ENCODE measurements at places on chromosomes 6 and 20. TPM values are rescaled to one million over a fixed set of nuclear protein-coding genes. Genes with fewer than 3 reads are reported as not detected.
A peak's percentile ranks its signal among the peaks of the same experiment; 100 is the strongest.

DNA sequence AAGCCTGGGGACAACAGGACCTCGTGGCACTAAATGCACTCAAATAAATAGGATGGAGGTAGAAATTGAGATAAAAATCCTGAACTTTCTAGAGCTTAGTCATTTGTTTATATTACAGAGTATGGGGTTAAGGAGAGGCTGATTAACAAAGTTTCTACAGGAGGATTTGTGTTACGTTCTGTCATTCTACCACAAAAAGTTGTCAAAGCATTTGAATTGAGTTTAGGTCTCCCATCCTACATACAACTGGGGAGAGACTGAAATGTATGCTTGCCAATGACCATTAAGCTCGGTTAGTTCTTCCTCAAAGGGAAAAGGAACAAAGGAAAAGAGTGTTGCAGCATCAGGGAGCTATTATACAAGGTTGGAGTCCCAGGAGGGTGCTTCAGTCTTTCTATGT lies 597.9 kb downstream of the COL12A1 start:
- DNase-seq, result no peak

DNA sequence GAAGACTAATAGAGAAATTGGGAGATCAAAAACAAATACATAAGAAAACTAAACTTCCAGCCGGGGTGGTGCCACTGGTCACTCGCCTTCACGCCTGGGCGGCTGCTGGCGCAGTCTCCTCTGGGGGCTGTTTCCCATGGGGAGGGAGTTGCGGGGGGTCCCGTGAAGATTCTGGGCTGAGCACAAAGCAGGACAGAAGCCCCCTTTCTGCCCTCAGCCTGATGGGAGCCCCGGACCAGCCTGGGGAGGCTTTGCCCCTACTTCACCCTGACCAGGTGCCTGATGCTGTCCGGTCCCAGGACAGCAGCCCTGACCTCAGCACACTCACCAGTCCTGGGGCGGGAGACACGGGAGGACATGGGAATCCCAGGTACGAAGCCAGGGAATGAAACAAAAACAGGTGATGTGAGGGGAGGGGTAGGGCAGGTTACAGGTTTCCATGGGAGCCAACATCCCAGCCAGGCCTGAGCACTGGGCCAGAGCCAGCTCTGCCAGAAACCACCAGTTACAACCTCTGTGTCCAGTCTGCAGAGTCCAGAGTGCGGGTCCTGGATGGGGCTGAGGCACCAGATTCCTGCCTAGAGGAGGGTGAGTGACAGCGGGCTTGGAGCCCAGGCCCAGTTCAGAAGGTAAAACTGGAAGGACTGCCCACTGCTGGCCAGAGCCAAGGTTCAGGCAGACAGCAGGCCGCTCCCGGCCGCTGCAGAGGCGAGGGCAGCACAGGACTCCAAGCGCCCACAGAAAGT lies 326.4 kb downstream of the TAF4 start:
- no peak for DNase-seq

GRCh38 chr6:108353853-108354252 lies 59.0 kb downstream of the AFG1L start:
- DNase-seq, result no peak

The ZNF391 gene
- 1.0 TPM for total RNA-seq

DNA sequence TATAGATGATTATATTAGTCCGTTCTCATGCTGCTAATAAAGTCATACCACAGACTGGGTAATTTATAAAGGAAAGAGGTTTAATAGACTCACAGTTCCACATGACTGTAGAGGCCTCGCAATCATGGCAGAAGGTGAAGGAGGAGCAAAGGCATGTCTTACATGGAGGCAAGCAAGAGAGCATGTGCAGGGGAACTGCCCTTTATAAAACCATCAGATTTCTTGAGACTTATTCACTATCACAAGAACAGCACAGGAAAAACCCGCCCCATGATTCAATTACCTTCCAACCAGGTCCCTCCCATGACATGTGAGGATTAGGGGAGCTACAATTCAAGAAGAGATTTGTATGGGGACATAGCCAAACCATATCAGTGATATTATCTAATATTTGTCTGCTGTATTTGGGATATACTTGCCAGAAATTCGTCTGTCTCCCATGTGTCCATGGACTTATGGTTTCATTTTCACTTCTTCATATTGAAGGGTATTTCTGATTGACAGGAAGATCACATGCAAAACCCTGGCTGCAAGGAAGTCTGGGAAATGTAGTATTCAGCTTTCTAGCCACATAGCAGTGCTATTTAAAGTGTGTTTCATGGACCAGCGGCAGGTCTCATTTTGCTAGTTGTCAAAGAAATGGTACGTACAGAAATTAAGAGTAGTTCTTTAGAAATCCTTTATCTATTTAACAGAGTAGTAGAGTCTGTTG lies 50.5 kb upstream of the PAK5 start:
- no peak for DNase-seq

DNA sequence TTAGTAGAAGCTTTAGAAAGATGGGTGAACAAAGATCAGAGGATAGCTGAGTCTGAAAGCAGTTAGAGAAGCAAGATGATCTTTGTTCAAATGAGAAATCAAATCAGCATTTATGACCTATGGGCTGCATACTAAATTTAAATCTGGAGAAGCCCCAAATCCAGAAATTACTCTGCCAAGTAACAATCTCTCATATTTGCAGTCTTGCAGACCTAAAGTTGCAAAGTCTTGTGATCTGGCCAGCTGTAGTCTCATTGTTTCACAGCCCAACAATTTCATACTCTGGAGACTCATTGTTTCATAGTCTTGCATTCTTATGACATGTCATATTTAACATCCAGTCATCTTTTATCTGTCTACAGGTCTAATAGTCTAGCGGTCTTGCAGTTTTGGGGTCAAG lies 364.9 kb upstream of the RSPO3 start:
- DNase-seq, result no peak

GRCh38 chr6:159933077-159933476 lies 35.8 kb upstream of the IGF2R start:
- no peak for DNase-seq

DNA sequence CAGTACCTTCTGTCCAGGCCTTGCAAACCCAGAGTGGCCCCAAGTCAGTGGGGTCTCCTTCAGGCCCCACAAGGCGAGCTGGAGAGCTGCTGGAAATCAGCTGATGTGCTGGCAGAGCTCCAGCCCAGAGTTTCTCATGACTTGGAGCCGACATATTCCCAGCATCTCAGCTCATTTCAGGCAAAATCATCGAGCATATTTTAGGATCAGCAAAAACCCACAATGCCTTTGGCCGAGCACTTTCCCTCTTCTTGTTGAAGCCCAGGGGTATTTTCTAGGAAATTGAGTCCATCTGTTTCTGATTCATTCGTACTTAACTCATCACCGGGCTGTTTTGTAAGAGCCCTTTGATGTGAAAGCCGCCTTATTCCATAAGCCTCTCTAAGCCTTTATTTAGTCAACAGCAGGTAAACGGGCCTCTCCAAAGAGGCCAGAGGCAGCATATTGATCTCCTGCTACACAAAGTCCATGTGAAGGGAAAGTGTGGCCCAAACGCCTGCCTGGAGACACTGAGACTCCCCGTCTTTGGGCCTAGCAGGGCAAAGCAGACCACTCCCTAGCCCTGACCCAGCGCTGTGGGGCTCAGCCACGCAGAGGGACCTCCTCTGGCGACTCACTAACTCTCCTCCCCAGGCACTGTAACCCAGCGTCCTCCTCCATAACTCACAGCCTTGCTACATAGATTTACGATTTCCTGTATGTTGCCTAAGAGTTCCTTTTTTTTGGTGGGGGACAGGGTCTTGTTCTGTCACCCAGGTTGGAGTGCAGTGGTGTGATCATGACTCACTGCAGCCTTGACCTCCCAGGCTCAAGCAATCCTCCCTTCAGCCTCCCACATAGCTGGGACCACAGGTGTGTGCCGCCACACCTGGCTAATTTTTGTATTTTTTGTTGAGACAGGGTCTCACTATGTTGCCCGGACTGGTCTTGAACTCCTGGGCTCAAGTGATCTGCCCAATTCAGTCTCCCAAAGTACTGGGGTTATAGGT lies 12.1 kb upstream of the C20orf203 start:
- no peak for DNase-seq

DNA sequence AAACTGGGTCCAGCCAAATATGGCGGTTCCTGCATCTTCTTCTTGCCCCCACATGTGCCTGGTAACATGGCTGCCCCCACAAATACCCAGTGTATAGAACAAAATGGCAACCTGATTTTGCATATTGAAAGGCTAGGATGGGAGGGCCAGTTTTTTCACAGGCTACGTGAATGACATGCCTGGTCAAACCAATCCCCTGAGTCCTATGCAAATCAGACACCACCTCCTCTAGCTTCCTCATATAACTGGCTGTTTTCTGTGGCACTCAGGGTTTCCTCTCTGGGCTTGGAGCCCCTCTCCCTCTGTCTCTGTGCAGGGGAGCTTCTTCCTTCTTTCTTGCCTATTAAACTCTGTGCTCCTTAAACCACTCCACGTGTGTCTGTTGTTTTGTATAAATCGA lies 372.1 kb downstream of the KIF16B start:
- no peak for DNase-seq

DNA sequence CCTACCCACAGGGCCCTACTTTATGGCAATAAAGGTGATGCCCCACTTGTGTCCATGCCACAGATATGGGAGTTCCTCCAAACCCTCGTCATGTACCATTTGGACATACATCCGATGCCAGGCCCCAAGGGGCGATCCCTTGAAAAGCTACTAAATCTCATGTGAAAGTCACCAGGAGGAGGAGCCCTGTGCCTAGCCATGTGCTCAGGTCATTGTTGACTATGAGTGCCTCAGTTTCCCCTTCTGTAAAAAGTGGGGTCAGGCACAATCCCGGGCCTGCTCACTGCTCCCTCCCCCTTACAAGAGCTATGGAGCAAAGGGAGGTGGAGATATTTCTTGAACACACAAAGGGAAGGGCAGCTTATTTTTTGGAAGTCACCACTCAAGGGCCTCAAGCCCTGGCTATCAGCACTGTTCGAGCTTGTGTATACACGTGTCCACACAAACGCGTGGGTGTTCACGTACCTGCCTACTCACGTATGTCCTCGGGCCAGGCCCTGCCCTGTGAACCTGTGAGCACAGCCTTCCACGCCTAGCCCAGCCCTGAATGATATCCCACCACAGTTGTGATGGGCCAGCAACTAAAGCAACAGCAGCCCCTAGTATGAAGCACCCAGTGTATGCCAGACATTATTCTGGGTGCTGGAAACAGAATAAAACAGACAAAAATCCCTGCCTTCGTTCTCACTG lies 1.9 kb downstream of the ACTL10 start:
- DNase-seq, result no peak

DNA sequence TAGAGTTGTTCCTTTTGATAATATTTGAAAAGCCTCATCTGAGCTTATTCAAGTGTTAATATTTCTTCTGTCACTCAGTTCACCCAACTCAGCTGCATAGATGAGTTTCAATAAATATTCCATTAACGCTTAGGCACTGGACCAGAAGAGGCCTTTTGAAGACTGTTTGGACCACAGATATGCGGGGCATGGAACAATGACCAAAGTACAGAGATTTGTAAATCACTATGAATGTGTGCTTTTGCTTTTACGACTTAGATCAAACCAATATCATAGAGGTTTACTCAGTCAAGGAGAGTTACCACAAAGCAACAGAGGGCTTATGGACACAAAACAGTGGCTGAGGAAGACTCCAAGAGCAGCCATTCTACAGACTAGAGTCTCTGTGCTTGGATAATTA lies 99.9 kb downstream of the RTN4IP1 start:
- DNase-seq, result no peak

- DNase-seq, result peak; percentile 80
These were observed at the start of gene TAB2 for GRCh38 chr6:149317644-149318571. TAB2 (plus strand) TSS chr6:149317712; CDS start chr6:149369998, 52,286 bp downstream.

GRCh38 chr6:97032955-97033354 lies 108.4 kb downstream of the KLHL32 start:
- DNase-seq, result no peak

The RFX6 gene
- not detected for total RNA-seq

The BIRC7 gene
- not detected for total RNA-seq

DNA sequence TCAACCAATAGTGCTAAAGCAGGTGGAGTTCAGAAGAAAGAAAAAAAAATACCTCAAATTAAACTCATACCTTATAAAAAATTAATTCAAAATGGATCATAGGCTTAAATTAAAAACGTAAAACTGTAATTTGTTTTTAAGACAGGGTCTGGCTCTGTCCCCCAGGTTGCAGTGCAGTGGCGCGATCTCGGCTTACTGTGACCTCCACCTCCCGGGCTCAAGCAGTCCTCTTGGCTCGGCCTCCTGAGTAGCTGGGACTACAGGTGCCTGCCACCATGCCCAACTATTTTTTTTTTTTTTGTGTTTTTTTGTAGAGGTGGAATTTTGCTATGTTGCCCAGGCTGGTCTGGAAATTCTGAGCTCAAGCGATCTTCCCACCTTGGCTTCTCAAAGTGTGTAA lies 111.6 kb downstream of the HDGFL1 start:
- no peak for DNase-seq

DNA sequence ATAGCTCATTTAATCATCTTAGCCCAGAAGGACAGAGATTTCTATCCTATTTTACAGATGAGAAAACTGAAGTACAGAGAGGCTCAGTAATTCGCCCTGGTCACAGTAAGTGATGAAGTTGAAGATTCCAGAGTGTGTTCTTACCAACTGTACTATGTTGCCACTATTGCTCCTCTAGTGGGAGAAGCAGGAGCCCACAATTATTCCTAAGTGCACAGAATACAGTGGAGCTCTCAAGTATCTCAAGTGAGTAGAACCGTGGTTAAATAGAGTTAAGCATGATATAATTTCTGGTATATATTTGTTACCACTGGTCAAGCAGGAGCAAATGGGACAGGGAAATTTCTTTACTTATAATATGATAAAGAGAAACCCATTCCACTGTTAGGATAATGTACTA lies 22.1 kb downstream of the REPS1 start:
- DNase-seq, result no peak
